ENCODE measurements at places on chromosomes 11 and 22.

DNA sequence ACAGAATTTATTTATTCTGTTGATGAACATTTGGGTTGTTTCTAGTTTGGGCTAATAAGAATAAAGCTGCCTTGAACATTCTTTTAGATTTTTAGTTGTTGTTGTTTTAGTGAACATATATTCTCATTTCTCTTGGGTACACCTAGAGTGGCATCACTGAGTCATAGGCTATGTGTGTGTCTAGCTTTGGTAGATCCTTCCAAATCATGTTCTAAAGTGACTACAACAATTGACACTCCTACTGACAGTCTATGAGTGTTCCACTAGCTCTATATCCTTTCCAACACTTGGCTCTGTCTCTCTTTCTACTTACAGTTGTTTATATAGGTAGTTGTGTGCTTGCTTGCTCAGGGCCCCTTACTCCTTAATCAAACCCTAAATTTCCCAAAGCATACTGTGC is 346.0 kb upstream of the NCAM1 start:
- no peak for DNase-seq

DNA sequence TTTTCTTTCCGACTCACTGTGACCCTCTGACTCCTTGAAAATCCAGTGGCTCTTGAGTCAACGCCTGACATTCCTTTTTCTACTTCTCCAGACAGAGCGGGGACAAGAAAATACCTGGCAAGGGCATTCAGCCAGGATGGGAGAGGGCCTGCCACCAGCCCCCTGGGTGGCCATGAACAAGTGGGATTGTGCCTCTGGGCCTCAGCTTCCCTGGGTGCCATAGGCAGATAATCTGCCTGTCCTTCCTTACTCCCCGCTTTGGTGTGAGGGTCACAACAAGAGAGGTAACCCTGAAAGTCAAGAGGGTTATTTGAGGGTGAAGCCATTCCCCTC is 613.9 kb upstream of the CADM1 start:
- no peak for DNase-seq

- no peak for DNase-seq
Observed at GRCh38 chr11:73330569-73331093, 22.6 kb downstream of the ARHGEF17 start.

- DNase-seq, result no peak
Observed at GRCh38 chr11:99937330-99937729, 749.8 kb upstream of the ARHGAP42 start.

GRCh38 chr11:44950625-44951476 is at the start of gene TP53I11:
TP53I11 (minus strand) TSS chr11:44950883; CDS start chr11:44938335, 12,548 bp downstream.
- no peak for DNase-seq

- DNase-seq, result no peak
Observed at GRCh38 chr11:23317816-23318215, 457.5 kb upstream of the CCDC179 start.

- no peak for DNase-seq
Observed at GRCh38 chr22:44218071-44218470, 37.3 kb downstream of the PARVG start.

DNA sequence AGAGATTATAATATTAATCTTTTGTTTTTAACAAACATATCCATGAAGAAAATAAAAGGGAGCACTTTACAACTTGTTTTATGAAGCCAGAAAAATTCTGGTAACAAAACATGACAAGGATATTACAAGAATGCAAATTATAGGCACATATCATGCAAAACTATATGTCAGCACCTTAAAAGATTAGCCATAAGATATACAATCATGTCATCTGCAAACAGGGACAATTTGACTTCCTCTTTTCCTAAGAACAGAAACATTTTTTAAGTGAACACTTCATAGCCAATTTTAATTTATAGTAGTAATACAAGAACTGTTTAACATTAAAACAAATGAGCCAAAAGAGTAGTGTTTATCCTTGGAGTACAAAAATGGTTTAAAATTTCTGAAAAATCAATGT is 916.5 kb upstream of the CNTN5 start:
- no peak for DNase-seq

DNA sequence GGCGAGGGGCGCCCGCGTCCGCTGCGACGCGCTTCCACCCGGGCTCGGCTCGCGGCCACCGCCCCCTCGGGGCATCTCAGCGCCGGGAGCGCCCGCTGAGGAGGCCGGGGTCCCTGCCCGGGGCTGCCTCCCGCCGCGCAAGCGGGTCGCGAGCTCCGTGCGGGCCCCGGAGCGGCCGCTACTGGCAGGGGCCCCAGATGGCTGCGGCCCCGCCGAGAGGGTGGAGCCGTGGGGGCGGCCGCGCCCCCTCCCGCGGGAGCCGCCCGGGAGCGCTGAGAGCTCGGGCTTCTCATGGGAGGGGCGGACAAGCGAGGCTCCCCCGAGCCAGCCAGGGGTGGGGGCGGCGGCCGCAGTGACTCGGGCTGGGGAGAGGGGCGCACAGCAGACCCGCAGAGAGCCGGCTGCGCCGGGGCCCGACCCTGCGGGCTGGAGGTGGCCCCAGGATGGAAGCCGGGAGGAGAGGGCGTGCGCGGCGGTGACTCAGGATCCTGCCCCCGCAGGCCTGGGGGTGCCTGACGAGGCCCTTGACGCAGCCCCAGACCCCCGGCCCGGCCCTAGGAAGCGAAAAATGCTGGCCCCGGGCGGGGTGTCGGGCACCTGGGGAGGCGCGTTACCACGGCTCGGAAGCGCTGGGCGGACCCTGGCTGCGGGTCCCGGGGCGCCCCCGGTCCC is 603 bp upstream of the ZFTA start:
- DNase-seq, result peak; percentile 50

- DNase-seq, result no peak
Observed at GRCh38 chr11:46741600-46742484, 22.8 kb downstream of the F2 start.

- DNase-seq, result no peak
Observed at GRCh38 chr11:2837096-2837601, 48.4 kb downstream of the CDKN1C start.

DNA sequence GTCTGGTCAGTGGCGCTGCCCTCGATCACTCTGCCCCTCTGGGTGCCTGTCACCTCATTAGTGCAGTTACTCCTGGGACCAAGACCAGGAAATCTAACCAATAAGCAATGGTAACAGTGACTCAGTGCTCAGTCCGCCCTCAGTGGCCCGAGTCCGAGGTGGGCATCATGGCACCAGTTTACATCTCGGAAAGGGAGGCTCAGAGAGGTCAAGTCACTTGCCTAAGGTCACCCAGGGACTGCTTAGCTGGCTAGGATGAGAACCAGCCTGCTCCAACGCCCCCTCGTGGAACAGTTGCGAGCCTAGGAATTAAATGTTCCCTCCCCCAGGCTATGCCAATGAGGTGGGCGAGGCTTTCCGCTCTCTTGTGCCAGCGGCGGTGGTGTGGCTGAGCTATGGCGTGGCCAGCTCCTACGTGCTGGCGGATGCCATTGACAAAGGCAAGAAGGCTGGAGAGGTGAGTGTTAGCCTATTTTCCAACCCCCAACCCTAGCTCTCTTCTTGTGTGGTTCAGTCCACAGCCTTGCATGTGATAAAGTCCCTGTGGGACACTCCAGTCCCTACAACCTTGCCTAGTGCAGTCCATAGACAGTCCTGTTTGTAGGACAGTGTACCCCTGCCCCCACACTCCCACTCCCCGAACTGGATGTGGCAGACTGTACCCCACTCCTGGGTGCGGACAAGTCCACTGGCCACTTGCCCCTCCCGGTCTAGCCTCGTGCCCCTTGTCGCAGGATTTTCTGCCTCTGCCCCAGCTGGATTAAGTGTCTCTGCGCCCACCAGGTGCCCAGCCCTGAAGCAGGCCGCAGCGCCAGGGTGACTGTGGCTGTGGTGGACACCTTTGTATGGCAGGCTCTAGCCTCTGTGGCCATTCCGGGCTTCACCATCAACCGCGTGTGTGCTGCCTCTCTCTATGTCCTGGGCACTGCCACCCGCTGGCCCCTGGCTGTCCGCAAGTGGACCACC is 1.1 kb downstream of the MTFP1 start:
- peak; percentile 94 for DNase-seq

DNA sequence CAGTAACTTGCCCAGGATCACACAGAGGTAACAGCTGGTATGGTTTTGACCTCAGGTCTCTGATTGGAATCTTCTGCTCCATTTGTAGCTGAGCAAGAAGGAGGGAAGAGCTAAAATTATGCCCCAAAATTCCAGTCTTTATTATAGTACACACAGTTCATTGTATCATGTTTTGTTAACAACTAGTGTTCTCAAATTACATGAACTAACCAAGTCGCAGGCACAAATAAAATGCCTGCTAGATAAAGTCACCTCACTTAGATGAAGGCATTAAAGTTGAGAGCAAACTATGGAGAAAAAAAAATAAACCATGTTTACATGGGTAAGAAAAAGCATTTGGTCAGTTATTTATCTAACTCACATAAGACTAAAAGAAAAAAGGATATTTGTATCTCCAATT is 58.8 kb downstream of the PDGFD start:
- no peak for DNase-seq

DNA sequence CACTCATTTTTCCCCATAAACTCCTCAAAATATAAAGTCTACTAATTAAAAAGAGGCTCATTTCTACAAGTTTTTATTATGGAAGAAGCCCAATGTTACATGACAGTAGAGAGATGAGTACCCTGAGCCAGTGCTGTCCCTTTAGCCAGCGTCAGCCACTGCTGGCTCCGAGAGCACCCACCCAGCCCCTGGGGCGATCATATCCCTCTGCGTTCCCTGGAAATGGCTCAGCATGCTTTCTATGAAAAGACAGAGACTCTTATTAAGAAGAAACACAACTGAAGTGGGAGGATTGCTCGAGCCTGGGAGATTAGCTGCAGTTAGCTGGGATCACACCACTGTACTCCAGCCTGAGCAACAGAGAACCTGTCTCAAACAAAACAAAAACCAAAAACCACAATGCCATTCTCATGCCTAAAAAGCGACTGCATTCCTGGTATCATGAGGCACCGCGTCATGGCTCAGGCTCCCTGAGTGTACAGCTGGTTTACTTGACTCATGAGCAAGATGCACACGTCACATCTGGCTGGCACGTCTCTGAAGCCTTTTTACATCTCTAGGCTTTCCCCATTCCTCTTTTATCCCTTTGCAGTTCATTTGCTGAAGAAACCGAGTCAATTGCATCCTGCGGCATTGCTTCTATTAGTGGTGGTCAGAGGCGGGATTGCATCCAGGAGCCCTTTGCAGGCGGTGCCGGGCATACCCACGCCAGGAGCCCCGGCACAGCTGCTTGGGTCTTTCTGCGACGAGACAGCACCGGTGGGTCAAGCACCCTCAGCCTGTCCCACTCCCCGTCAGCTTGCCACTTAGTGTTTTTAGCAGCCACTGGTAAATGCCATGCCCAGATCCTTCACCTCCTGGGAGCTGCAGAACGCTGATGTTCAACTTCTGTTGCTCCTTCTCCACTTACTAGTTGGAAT is 119.9 kb downstream of the CTTN start:
- DNase-seq, result no peak

DNA sequence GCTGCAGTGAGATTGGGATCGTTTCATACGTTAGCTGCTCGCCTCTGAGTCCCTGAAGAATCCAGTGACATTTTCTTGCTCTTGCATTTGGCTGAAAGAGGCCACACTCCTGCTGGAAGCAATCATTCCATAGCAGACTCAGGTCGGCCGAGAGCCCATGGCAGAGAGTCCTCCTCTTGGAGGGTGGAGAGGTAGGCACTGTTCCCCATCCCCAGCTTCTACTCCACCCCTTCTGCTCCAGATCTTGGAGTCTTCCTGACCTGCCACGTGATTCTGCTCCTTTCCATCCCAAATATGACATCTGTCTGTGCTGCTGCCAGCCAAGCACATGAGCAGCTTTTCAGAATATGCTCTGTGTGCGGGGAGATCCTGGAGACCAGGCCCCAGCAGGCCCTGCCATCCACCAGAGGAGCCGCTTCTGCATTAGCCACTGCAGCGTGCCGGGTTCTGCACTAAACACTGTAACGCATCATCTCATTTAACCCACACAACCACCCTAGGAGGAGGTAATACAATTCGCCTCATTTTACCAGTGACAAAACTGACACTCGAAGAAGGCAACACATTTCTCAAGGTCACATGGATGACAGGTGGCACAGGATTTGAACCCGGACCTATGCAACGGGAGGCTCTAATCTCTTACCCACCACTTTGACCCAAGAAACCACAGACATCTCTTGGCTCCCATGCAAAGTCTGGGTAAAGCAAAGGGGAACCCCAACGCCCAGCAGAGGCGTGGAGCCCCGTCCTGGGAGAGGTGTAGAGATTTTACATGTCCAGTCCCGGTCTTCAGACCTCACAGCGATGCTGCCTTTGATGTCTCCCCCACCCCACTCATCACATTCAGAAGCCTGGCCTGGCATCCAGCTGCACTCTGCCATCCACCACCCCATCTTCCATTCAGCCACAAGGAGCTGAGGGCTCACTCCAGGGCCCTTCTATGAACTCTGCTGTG is 78.8 kb downstream of the FEZ1 start:
- DNase-seq, result no peak

DNA sequence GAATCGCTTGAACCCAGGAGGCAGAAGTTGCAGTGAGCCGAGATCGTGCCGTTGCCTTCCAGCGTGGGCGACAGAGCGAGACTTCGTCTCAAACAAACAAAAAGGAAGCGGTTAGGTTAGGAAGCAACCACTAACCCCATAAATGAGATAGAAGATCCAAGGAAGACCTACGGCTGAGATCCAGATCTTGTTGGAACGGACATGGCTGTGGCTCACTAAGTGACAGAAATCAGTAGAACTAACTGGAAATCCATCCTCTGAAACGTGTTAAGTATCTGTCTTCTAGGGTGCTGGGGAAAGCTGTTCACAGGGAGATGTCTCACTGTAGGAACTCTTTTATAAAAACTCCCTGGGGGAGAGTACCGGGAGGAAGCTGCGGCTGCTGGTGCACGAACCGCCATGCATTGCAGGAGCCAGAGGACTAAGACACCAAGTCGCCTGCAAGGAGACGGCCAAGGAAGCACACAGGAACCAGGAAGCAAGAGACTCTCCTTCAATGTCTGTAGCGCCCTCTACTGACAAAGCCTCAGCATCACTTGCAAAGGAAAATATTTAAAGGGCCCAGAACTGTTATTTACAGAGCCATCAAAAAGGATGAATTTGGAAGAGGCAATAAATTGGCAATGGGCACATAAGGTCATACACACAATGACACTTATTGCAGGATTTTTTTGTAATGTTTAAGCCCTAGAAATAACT is 16.9 kb upstream of the SPTY2D1 start:
- peak; percentile 82 for DNase-seq

DNA sequence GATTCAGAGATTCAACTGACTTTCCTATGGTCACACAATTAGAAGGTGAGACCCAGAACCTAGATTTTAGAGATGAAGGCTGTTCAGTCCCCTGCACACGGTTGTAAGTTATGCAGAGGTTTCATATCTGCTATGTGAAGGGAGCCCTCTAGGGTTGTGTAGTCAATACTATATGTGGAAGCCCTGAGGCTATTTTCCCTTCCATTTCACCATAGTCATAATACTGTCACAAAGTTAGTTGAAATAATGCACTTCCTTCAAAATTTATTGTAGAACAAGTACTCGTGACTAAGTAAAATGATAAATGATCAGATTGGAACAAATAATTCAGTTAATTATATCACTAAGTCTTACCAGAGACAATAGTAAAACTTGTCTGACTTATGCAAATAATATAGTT is 48.8 kb downstream of the ENDOD1 start:
- peak; percentile 42 for DNase-seq

- no peak for DNase-seq
Observed at GRCh38 chr11:35629914-35630313, 11.7 kb downstream of the FJX1 start.
